ENCODE measurements at places on chromosomes 13 and 19. TPM values are rescaled to one million over a fixed set of nuclear protein-coding genes. Genes with fewer than 3 reads are reported as not detected.

The HCN2 gene
- 0.37 TPM for total RNA-seq

- no peak for DNase-seq
Measured at GRCh38 chr13:101283782-101284181, 132.5 kb downstream of the NALCN start.

The IL17D gene
- total RNA-seq = 6.1 TPM

The IL4I1 gene
- total RNA-seq = 9.1 TPM

DNA sequence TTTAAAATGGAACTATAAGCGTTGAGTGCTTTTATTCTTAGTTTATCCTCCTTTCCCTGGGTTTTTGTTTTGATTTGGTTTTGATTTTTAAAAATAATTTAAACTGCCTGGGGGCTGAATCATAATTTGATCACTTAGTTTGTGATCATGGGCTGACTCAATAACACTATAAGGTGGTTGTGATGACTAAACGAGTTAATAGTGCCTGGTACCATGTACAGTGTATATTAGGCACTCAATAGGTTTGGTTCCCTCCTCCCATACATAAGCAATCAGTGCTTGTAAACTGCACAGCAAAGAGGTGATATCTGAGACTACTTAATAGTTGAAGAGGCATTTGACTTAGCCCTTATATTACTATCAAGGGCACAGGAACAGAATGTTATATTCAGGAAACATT is 200.9 kb upstream of the RFC3 start:
- DNase-seq = no peak

The RHPN2 gene
- 3.3 TPM for total RNA-seq
